Stimulated activated CD8-positive, alpha-beta memory T cell treated with anti-CD3 and anti-CD28 coated beads, Interleukin-2, amount 100 ng/mL, for 1 hour (primary cell): ENCODE measurements at places on chromosomes 1 and 21.

- no peak for DNase-seq
These were observed 39.5 kb downstream of the EPHB2 start for GRCh38 chr1:22749919-22750684.

- DNase-seq, result no peak
These were observed 14.0 kb upstream of the ZNF697 start for GRCh38 chr1:119662034-119662437.

DNA sequence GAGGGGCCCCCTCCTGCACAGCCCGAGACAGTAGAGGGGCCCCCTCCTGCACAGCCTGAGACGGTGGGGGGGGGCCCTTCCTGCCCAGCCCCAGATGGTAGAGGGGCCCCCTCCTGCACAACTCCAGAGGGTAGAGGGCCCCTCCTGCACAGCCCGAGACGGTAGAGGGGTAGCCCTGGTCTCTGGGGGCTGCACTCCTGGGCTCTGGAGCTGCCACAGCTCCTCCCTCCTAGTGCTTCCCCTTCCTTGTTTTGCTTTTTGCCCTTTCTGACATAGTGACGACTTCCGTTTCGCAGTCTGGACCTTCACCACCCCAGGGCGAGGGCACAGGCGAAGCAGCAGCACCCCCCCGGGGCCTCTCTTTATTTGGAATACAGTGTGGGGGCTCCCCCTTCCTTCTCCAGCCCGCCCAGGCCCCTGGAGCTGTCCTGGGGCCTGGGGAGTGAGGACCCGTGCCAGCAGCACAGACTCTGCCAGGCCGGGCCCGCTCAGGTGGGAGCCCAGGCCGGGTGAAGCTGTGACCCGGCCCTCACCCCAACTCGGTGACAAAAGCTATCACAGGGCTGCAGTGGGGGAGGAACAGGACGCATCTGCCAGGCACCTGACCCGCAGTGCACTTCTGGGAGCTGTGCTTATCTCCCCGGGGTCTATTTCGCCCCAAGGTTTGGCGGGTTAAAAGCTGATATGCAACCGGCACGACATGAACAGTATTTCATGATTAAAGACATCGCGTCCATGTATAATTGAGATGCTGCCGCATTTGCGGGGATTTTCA is 1.1 kb upstream of the PRXL2B start:
- DNase-seq, result peak; percentile 47

DNA sequence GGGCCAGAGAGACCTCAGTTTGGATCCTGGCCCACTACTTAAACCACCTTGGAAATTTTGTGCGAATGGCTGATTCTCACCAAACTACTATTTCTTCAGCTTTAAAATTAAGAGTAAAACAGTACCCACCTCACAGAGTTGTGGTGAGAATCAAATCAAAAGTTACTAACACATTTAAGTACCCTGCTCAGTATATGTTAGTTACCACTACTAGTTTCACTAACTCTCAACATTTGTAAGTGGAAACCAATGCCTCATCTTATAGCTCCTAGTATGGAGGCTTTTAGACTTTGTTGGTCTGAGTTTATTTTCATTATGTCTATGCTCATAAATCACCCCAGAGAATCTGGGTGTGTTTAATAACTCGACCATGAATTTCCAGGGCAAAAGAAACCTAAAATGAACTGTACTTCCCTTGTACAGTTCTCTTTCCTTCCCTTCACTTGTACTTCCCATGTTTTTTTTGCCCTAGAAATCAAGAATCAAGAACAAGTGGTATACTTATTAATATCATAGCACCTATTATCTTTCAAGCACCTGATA is 11.6 kb upstream of the SERBP1 start:
- no peak for DNase-seq

- no peak for DNase-seq
These were observed 6.2 kb downstream of the CROCC start for GRCh38 chr1:16927711-16928485.

GRCh38 chr1:165942062-165942461 is 114.6 kb downstream of the UCK2 start:
- DNase-seq, result no peak

- DNase-seq, result no peak
These were observed 69.0 kb upstream of the NFIA start for GRCh38 chr1:61013189-61013945.

GRCh38 chr1:230163205-230163604 is 96.2 kb downstream of the GALNT2 start:
- no peak for DNase-seq

- DNase-seq, result no peak
These were observed 88.8 kb downstream of the PRDM2 start for GRCh38 chr1:13788795-13789194.

DNA sequence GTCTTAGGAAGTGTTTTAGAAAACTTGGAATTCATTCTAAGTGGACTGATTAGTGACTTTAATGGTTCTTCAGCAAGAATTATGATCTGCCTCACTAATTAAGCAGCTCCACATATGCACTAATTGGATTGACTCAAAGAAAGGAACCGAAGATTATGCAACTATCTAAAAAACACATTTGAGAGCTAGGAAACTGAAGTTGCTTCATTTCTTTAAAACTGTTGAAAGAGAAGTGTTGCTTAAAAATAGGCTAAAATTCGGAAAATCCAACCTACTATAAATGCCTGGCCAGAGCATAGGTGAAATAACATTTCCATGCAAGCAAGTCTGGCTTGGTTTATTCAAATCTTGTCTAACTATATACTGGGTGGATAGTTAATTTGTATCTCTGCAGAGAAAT is 502.9 kb upstream of the ZRANB2 start:
- no peak for DNase-seq

DNA sequence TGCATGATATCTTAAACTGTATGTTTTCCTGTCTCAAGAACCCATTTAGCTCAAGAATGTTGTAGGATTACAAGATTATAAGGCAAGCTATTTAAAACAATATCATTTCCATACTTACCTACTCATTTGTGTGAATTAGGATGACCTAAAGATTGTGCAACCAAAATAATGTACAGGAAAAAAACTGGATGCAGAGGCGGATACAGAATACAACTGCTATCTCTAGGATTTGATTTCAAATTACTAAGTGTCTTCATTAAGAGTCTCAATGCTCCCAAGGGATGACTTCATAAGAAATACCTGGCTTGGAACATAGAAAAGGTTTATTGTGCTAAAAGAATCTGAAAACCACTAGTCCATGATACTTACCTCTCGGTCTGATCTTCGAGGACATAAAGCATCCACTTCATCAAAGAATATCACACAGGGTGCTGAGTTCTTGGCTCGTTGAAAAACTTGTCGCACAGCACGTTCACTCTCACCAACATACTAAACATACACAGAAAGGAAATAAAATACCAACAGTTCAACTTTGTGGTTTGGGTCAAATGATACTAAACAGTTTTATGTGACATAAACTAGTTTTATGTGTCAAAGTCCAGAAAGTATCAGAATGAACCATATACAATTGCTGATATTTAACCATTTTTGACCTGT is 54.9 kb downstream of the NVL start:
- no peak for DNase-seq

DNA sequence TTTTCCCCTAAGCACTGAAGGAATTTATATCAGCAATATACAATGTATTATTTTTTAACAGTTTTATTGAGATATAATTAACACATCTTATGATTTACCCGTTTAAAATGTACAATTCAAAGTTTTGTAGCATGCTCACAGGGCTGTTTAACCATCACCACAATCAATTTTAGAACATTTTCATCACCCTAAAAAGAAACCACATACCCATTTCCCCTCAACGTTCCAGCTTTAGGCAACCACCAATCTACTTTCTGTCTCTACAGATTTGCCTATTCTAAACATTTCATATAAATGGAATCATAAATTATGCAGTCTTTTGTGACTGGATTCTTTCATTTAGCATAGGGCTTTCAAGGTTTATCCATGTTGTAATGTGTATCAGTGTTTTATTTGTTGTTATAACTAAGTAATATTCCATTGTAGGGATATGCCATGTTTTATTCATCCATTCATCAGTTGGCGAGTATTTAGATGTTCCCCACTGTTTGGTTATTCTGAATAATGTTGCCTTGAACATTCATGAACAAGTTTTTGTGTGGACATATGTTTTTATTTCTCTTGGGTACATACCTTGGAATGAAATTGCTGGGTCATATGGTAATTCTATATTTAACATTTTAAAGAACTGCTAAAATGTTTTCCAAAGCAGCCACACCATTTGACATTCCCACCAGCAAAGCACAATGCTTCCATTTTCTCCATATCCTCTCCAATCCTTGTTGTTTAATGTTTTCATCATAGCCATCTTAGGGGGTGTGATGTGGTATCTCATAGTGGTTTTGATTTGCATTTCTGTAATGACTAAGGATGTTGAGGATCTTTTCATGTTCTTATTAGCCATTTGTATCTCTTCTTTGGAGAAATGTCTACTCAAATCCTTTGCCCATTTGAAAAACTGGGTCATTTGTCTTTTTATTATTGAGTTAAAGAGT is 188.5 kb downstream of the TM2D1 start:
- DNase-seq, result no peak

- no peak for DNase-seq
These were observed 12.0 kb downstream of the MEGF6 start for GRCh38 chr1:3599286-3599811.

- DNase-seq, result no peak
These were observed 651.3 kb downstream of the PTPRC start for GRCh38 chr1:199290186-199290585.

GRCh38 chr1:33654267-33654834 is 181.9 kb downstream of the ZSCAN20 start:
- no peak for DNase-seq

DNA sequence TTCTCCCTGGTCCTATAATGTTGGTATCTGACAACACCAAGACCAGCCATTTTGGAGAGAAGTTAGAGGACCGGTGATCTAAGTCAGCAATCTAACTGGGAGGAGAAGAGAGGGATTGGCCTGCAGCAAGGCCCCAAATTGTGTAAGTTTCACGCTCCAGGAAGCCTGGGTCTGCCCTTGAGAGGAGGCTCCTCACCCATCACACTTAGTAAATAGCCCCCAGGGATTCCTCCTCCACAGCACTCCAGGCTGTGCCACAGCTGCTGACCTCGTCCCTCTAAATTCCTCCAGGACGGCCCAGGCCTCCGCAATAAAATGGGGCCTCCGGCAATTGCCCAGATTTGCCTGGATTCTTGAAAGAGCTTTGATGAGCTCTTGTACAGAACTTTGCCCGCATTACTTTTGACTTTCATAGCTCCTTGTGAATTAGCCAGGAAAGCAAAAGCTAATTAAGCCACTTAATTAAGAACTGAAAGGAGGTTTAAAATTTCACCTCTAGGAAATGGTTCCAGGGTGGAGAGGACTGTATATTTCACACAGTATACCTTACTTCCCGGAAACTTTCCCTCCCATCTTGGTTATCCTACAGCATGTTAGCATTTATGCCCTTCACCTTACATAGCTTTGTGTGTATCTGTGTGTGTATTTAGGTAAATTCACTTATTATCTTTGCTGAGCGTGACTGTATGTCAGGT is 90.5 kb downstream of the LAMC2 start:
- no peak for DNase-seq

DNA sequence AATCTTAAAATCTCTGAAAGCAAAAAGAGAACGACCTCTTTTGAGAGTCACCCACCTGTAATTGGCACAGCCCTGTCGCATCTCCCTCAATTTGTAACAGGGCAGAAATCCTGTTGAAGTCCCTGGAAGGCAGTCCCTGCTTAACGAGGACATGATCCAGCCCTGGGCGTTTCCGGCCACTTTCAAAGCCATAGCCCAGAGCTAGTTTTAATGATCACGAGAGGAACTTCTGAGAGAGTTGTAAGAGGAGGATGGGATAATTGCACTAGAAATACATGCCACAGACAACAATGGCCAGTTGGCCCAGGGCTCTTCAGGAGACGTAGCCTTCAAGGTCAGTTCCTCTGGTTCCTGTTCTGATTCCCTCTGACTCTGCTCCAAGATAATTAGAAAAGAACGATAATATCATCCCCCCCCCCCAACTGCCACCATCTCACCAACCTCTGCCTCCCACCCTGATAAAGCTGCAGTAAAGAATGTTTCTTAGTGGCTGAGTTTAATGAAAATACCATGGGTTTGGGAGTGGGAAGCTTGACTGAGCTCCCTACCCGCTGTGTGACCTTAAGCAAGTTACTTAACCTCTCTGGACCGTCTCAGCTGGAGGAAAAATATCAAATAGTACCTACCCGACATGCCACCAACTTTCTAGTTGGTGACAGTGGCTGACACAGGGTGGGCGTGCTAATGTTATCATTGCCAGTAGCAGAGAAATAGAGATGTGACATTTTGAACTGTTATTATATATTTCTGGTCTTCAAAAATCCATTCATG is 140.0 kb downstream of the OMA1 start:
- DNase-seq, result no peak

GRCh38 chr1:230251644-230252191 is 174.4 kb downstream of the PGBD5 start:
- no peak for DNase-seq

DNA sequence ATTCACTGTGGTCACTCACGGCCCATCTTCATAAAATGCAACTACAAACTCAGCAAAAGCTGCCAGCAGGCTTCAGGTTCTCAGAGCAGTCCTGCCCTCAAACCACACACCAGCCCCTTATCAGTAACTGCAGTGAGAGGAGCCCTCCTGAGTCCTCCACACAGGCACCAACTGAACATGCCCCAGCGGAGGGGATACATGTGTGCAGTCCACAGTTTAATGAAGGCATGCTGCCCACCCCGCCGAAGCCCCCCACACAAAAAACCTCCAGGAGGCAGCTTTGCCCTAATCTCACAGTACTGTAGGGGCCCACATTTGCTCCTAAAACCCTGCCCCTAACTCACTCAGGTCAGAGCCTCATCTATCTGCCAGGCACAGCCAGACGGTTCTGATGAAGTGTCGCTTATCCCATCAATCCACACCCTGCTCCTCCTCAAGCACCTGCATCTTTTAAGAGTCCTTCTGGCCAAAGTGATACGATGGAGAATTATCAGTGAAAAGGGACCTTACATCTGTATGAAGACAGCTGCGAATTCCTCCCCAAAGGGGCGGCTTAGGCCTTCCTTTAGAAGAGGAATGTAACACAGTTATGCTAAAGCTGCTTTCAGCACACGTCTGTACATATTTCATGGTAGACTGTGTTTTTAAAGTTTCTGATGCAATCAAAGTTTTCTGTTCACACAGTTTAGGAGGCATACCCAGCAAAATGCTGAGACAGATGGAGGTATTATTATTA is 3.5 kb downstream of the ABCB10 start:
- DNase-seq, result no peak

DNA sequence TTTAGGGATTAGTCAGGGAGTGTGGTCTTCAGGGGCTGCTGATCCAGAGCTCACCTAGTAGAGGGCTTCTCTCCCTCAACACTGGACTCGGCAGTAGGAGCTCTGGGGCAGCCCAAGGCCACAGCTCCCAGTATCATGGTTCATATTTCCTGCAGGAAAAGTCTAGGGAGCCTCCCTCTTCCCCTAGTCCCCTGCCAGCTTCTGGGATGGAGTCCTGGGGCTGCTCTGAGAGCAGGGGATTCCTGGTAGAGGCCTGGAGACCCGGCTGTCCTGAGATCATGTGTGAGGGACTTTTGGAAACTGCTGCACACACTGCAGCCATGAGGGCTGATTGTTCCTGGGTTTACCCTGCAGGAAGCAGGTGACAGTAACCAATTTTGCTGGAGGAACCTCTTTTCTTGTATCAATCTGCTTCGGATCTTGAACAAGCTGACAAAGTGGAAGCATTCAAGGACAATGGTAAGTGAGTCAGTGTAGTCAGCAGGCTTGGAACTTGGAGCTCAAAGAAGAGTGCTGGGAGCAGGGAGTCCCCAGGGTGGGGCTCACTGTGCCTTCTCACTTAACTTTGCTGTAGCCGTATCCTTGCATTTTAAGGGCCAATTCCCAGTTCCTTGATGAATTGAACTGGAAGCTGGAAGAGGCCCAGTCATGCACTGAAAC is 16.3 kb downstream of the STRIP1 start:
- DNase-seq, result no peak
